ENCODE measurements at places on chromosomes 6 and 20.
A peak's percentile ranks its signal among the peaks of the same experiment; 100 is the strongest.

DNA sequence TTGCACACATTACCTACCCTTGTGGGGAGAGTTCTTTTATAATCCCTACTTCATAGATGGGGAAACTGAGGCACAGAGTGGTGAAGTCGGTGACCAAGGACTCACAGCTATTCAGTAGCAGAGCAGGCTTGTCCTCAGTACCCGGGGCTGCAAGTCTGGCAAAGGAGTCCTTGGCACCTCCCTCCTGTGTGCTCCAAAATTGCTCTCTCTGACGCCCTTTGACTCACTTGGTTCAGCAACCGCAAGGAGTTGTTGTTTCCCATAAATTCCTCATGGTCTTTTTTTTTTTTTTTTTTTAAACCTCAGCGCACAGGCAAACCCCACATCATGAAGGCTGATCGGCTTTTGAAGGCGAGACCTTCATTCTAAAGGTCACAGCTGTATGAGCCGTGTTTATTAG lies 143.2 kb downstream of the CEBPB start:
- DNase-seq = no peak

DNA sequence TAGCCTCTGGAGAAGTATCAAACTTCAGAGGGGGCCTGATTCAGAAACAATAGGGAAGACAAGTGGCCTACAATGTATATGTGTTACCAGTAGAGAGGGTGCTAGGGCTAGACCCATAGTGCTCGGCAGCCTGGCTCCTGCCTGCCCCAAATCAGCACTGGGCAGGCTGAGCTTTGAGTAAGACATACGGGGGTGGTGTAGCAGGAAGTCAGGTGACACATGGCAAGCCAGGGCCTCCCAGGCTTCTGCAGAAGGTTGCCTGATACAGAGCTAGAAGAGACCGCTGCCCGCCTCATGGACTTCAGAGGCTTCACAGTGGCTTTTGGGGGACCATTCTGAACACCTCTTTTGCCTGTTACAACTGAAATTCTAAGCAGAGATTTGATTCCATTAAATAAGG lies 43.4 kb downstream of the RALY start:
- DNase-seq = peak; percentile 56

DNA sequence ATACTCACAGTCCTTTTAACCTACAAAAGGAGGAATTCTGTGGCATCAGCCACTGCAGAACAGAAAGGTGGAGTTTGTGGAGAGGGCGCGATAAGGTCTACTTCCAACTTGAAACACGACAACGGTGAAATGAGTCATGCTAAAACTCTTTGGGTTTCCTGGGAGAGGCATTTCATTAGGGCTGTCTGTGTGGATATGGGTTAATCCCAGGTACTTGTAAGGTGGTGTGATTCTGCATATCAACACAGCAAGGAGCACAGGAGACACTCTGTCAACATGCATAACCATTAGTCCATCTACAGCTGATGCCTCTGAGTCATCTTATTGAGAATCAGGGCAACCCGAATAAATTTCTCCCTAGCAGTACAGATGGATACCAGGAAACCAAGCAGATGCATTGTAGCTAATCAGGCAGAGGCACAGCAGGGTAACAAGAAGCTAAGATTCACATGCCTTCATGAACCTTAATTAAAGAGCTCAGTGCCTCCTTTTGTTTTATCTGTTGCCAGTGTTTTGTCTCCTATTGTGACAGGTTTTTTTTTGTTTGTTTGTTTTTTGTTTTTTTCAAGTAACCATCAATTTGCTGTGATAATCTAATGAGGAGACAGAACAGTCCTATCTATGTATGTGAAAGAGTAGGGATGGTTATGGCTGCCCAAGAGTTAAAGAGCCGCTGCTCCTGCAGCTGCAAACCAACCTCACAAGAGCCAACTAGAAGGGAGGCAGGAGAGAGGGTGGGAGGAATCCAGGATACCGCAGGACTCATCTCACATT lies 315.8 kb upstream of the SOX4 start:
- DNase-seq = no peak

- no peak for DNase-seq
Observed at GRCh38 chr20:63518351-63518861, 2.2 kb upstream of the PPDPF start.

DNA sequence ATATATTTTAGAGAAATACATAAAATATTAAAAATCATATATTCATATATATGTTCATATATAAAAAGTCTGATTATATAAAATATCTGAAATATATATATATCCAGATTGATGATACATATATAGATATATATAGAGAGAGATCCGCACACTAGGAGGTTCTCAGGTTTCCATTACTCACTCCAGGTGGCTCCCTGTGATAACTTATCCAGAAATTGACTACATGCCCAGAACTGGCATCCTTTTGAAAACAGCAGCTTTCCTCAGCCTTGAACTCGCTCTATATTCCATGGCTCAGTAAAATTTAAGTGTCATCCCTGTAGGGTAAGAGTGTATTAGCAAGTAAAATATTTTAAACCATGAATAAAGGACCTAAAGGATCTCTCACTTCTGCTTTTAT lies 206.8 kb downstream of the TINAG start:
- no peak for DNase-seq

DNA sequence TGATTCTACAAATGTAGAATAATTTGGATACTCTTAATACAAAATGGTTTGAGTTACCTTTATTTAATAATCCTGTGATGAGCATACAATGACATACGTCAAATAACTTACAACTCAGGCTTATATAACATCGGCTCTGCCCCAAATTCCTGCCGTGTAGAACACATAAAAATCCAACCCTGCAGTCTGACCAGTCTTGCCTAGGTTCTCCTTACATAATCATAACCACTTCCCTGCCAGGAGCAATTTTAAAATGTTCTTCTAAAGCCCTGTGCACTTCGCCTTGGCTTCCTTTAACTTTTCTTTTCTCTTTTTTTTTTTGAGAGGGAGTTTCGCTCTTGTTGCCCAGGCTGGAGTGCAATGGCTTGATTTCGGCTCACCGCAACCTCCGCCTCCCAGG lies 16.2 kb upstream of the IER3 start:
- no peak for DNase-seq

- no peak for DNase-seq
Observed at GRCh38 chr6:24614043-24614420, 32.0 kb downstream of the KIAA0319 start.

DNA sequence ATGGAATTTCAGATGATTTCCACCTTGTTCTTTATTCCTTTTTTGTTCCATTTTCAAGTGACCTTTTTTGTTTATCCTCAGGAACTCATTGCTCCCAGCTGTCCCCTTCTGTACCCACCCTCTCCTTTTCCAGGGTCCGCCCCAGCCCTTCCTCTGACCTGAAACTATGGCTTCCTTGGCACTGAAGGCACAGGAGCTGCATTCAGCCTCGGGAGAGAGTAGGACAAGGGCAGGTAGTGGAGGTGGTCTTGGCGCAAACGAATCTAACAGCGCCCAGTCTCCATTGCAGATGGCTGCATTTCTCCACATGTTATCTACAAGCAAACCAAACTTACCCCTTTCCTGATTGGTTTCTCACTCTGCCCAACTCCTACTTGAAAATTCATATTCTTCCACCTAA lies 8.8 kb upstream of the ULBP2 start:
- DNase-seq = no peak

DNA sequence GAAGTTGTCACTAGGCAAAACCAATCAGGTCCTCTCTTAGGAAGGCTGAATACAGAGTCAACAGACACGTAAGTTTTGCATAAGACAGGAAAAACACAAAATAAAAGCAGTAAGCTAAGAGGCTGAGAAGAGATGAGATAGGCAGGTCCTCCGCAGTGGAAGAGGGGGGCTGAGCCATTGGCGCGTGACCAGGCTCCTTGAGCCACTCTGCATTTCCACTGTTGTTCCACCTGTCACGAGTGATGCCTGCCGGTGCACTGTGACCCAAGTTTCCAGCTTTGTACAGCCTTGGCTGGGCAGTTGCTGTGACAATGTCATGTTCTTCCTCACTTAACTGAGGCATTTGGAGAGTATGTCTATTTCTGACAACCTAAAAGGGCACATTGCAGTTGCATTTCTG lies 58.6 kb downstream of the NUDT3 start:
- DNase-seq = no peak

- no peak for DNase-seq
Observed at GRCh38 chr6:1763404-1763803, 153.7 kb downstream of the FOXC1 start.

DNA sequence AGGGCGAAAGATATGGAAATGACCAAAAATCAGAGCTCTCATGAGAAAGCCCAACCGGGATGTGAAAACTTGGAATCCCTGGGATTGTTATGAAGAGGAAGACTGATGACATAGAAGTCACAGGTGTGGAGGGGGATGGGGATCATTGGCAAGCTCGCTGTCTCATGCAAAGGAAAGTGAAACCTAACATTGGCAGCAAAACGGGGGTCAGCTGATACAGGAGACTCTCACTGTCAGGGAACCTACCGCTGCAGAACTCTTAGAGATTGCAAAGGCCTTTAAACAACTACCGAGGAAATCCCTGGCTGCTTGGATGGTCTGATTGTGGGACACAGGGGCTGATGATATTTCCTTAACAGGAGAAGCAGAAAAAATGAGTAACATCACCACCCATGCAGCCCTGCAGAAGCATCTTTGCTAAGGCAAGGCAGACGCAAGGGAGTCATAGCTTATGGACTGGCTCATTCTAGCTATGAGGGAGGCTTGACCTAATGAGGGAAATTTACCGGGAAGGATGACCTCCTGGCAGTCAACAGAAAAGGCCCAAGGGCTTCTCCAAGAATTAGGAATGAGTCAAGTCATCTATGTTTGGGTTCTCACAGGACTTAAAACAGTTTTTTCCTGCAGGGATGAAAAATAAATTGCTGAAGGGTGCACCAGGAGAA lies 7.0 kb downstream of the MUC21 start:
- DNase-seq = peak; percentile 19

DNA sequence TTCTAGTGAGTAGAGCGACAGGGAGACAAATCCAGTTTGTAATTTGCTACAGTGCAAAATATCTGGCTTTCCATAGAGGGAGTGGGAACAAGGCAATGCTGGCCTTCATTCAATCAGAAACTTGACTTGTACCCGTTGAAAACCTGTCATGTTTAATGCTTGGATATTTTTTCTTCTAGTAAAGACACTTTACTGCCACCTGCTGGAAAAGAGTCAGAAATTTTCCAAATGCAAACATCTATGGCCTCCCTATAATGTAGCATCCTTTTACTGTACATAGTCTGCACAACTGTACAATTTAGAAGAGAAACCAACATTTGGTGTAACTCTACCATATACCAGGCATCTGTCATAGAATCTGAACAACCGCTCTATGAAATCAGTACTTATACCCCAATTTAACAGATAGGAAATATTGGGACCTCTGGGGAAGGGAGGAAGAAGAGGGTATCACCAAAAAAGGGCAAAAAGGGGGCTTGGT lies 16.7 kb upstream of the TBC1D20 start:
- DNase-seq = no peak

DNA sequence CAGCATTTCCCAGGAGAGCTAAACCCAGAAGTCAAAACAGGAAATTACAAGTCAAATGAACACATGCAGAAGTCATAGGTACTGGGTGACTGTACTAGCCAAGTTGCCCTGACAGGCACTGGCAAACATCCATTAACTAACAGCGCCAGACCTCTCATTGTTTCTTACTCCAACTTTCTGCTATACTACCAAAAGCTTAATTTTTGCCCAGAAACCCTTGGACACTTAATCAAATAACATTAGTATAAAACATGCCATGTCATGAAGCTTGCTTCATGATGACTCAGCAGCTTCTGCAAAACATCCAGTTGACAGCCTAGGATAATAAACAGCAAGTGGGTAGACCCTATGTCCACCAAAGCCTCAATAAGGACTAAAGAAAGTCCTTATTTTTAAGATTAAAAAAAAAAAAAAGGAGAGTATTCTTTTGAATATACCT lies 3.5 kb downstream of the NUP153 start:
- no peak for DNase-seq

- no peak for DNase-seq
Observed at GRCh38 chr20:5181492-5181891, 54.7 kb downstream of the CDS2 start.

DNA sequence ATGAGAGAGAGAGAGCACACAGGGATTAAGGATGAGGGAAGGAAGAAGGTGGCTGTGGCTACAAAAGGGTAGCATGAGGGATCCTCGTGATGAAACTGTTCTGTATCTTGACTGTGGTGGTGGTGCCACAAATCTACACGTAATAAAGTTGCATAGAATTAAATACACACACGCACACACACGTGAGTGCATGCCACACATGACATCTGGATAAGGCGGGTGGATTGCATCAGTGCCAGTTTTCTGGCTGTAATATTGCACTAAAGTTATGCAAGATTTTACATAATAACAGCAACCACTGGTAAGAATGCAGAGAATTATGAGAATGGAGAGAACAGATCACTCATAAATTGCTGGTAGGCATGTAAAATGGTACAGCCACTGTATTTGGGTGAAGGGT lies 16.9 kb upstream of the STK35 start:
- no peak for DNase-seq
